Cerebellar nuclear complex (tissue), 1 donor: ENCODE measurements at places on chromosomes 12 and 14.

GRCh38 chr12:62258941-62259630 is 1.1 kb upstream of the USP15 start:
- no peak for DNase-seq

GRCh38 chr14:51498411-51499227 is 153.1 kb upstream of the FRMD6 start:
- no peak for DNase-seq

DNA sequence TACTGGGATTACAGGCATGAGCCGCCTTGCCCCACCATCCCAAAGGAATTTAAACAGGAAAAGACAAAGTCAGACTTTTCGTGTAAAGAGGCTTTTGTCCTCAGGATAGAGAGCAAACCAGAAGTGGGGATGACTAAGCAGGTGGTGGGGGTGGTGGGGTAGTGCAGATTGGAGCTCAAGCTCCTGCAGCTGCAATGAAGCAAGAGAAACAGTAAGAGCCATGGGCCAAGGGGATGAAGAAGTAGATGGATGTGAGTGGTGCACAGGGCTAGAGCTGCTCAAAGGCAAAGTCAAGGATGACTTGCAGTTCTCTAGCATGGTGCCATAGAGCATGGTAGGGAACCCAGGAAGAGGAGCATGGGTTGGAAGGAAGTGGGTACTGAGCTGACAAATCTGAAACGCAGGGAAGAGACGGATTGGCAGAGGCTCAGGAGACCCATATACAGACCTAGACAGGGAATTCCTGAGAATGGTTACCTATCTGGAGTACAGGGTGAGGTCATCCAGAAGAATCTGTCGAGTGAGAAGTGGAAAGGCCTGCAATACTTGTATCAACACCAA is 11.4 kb upstream of the RNF34 start:
- no peak for DNase-seq

GRCh38 chr14:65382586-65382985 is 29.9 kb upstream of the FUT8 start:
- DNase-seq = no peak

DNA sequence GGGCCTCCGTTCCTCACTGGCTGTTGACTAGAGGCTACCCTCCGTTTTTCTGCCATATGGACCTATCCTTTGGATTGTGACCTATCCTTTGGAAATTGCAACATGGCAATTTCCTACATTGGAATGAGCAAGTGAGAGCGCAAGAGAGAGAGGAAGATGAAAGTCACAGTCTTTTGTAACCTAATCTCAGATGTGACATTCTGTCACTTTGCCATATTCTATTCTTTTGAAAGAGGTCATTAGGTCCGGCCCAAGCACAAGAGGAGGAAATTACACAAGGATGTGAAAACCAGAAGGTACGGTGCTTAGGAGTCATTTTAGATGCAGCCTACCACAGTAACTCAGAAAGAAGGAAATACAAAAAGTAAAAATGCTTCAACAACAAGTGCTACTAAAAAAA is 47.3 kb upstream of the SRP54 start:
- DNase-seq = no peak

DNA sequence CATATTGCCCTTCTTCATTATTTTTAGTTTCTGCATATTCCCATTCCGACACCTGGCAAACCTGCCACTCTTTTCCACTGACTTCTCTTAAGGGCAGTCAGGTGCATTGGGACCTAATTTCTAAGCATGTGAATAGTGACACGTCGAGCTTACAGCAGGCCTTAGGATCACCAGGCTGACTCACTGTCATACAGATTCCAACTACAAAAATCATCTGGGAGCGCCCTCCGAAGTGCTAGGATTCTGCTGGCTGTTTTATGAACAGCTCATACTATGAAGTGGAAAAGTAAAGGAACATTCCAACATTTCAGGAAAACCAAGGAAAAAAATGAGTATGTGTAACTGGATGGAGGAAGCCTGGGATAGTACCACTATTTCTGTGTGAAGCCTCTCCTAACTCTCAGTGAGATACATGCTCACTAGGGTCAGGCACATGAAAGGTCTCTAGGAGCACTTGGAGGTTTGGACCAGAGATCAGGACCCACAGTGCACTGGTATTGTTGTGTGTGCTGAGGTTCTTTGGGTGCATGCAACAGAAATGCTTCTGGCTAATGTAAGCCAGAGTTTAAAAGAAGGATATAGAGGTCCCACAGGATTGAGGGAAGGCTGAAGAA is 257.4 kb downstream of the ZFP36L1 start:
- DNase-seq = no peak

- no peak for DNase-seq
Observed at GRCh38 chr12:107488666-107489065, 196.9 kb upstream of the PWP1 start.

- no peak for DNase-seq
Observed at GRCh38 chr12:14356147-14356546, 9.3 kb upstream of the ATF7IP start.

GRCh38 chr14:75234173-75235115 is 44.2 kb upstream of the FOS start:
- DNase-seq = no peak

- DNase-seq = no peak
Observed at GRCh38 chr14:98926146-98926545, 345.9 kb downstream of the BCL11B start.

DNA sequence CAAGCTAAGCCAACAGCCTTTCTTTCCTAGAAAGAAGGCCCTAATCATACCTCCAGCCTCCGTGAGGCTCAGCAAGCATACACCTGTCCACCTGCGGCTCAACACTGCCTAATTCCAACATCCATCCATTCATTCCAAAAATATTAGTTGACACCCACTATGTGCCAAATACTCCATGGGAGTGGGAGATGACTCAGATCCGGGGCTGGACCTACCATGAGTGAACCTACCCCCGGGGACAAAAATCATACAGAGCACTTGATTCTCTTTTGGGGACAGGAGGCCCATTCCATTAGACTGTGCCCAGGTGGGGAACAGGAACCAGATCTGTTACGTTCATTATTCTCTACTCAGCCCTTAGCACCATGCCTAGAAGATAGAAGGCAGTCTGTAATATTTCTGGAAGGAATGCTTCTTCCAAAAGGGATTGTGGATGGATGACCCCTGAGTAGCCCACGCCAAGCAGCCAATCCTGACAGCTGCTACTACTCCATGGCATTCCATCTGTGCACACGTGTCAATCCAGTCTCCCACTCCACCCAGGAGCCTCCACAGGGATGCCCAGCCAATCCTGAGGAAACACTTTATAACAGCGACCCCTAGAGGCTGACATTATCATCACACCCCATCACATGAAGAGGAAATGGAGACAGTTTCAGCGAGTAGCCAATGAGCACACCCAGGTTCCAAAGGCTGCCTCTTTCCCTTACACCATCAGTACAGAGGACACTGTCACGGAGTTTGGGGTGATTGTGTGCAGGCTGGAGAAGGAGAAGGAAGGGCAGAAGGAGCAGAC is 170.7 kb downstream of the ESRRB start:
- no peak for DNase-seq

- no peak for DNase-seq
Observed at GRCh38 chr14:37857774-37858266, 262.4 kb downstream of the TTC6 start.

- no peak for DNase-seq
Observed at GRCh38 chr14:60508707-60509437, at the start of gene SIX6. Gene SIX6 (plus strand): TSS chr14:60509146. CDS start chr14:60509399, 253 bp downstream.

GRCh38 chr12:6345319-6346091 is 3.6 kb upstream of the TNFRSF1A start:
- no peak for DNase-seq

DNA sequence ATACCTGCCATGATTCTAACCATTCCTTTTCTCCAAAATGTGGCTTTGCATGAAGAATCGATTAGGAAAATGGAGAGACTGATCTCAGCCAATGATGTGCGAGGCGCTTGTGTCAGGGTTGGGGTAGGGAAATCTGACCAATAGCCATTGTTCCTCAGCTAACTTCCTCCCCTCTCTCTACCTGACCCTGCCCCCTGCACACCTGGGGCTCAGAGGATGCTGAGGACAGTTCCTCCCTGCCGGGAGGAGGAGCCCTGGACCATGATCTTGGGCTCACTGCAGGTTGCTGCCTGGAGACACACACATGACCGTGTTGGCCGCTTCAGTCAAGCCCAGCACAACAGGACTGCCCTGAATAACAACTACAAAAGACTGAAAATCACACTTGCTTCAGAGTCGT is 119.8 kb upstream of the SFSWAP start:
- no peak for DNase-seq

GRCh38 chr14:89164168-89165073 is 252.6 kb downstream of the FOXN3 start:
- no peak for DNase-seq

GRCh38 chr12:116138781-116139180 is 138.7 kb downstream of the MED13L start:
- DNase-seq = no peak

- no peak for DNase-seq
Observed at GRCh38 chr12:100128512-100128908, 14.2 kb downstream of the BLTP3B start.

DNA sequence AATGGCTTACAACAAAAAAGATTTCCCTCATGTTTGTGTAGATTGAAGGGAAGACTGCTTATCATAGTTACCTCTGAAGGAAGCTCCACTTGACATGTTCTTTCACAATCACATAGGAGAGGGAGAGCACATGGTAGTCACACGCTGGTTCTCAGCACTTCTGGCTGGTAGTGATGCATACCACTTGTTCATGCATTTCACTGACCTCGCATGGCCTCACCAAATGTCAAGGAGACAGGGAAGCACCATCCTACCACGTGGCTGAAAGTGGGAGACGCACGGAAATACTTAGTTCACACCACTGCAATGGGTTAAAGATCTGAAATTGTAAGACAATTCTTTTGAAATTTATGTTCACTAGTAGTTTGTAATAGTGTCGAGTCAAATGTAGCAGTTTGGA is 74.0 kb downstream of the PDE3A start:
- DNase-seq = no peak

DNA sequence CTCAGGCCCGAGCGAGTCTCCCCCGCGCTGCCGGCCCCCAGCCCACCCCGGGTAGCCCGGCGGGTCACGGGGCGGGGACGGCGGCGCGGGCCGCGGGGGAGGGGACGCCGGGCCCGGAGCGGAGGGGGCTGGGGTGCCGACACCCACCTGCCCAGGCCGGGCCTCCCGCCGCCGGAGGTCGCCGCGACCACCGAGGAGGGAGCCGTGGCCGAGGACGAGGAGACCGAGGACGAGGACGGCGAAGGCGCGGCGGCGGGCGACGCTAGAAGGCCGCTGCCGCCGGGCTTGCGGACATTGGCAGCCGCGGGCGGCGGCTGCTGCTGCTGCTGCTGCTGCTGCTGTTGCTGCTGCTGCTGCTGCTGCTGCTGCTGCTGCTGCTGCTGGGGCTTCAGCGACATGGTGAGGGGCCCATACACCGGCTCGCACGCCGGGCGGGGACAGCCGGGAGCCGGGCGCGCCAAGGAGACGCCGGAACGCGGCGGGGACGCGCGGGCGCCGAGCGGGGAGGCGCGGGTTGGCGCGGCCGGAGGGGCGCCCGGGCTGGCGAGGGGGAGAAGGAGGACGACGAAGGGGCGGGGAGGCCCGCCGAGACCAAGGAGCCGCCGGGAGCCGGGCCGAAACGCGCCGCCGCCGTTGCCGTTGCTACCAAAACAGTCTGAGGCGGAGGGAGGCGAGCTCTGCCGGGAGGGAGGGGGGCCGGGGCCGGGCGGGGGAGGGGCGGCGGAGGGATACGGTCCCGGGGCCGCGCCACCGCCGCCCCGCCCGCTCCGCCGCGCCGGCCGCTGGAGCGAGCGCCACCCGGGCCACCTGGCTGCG is at the start of gene ATXN2:
TSS of gene ATXN2 (minus strand) at position 679 of the 816 bp plus-strand sequence. CDS start at position 398, 281 bp downstream.
- DNase-seq = no peak

- no peak for DNase-seq
Observed at GRCh38 chr12:57764662-57765002, 2.2 kb downstream of the CYP27B1 start.

GRCh38 chr12:12958886-12959285 is 6.9 kb upstream of the GPRC5D start:
- no peak for DNase-seq

DNA sequence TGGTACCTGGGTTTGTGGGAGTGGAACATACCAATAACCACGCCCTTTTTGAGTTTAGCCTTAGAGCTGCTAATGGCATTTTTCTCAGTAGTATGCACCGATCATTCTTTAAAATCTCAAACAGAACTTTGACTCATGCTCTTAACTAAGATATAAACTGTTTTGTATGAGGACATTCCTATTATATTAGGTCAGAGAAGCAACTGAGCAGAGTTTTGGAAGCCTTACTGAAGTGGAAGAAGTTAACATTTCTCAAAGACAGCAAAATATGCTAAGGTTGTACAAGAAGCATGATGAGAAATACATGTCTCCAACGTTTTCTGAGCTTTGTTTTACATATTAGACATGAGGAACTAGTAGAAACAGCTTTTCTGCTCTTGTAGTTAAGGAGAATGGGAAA is 819.2 kb downstream of the FSCB start:
- no peak for DNase-seq

GRCh38 chr12:92729773-92730305 is 27.1 kb downstream of the PLEKHG7 start:
- no peak for DNase-seq
